Progenitor cell of endocrine pancreas (in vitro differentiated cells): ENCODE measurements at places on chromosomes 16 and 17.

DNA sequence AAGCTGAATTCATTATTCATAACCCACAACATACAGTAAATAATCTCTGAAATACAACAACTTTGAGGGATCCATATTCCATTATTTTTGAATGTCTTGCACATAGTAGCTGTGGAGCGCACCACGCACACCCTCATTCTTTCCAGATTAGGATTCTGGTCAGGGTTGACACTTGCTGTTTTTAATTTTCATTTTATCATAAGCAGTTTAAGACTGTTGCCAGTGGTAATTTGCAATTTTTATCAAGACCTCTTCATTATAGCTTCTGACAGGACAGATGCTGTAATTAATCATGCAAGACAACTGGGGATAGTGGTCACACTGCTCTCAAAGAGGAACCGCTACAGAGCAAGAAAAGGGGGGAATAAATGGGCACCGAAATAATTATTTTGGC lies 109.7 kb downstream of the TOX3 start:
- DNase-seq: no peak

GRCh38 chr16:88881007-88881615 lies 14.7 kb upstream of the PABPN1L start:
- no peak for DNase-seq

GRCh38 chr16:89315791-89316581 lies 98.5 kb downstream of the ZNF778 start:
- no peak for DNase-seq

DNA sequence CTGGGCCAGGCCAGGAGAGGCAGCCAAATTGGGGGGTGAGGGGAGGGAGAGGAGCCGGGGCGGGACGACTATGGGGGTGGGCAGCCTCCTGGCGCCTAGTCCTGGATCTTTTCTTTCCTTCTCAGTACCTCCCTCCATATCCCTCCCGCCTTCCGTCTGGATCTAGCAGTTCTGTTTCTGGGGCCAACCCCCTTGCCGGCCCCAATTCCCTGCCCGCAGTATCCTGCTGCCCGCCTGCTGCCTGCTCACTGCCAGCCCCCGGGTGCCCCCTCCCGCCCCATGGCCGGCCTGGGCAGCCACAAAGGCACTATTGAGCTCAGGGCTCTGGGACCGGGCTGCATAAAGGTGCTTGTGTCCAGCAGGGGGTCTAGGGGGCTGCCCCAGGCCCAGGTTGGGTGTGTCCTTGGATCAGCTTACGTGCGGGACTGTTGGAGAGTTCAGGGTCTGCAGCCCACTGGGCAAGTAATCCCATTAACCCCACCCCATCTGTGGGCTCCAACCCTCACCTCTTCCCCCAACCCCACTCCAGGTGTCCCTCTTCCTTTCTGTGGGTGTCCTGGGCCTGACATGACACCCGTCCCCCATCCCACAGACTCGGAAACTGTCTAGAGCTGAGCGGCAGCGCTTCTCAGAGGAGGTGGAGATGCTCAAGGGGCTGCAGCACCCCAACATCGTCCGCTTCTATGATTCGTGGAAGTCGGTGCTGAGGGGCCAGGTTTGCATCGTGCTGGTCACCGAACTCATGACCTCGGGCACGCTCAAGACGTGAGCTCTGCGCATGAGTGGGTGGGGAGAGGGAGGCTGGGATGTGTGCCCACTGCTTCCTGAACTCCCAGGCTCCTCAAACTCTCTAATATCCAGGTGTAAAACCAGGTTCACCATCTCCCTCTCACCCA lies 2.0 kb downstream of the WNK4 start:
- no peak for DNase-seq

GRCh38 chr16:27264151-27264550 lies 4.4 kb downstream of the NSMCE1 start:
- DNase-seq: no peak

GRCh38 chr17:73271072-73271471 lies 9.4 kb upstream of the CPSF4L start:
- no peak for DNase-seq

- DNase-seq: no peak
Observed at GRCh38 chr17:20077978-20078685, 69.0 kb downstream of the SPECC1 start.

- DNase-seq: peak; percentile 97
Observed at GRCh38 chr16:3017794-3018506, at the start of gene CLDN6. TSS of gene CLDN6 (minus strand) at chr16:3018183. CDS start at chr16:3016021, 2,162 bp downstream.
